Naive thymus-derived CD4-positive, alpha-beta T cell (primary cell): ENCODE measurements at places on chromosomes 12 and 14.

DNA sequence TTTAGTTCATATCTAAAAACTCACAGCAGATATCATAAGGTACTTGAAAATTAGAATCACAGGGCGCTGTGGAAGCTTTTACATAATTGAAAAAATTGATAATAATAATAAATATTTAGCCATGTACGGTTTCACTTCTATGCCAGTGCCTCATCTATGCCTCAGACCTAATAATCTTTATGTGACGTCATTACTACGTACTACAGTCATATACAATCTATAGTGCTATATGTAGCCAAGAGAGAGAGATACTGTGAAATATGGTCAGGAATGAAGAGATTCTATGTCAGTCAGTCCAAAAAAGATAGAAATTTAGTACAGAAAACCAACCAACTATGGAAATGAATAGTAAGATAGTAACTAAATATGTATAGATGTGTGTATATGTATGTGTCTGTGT is 1010.5 kb downstream of the NRXN3 start:
- DNase-seq, result no peak

GRCh38 chr14:34888186-34888585 is 13.0 kb upstream of the BAZ1A start:
- DNase-seq, result no peak

GRCh38 chr14:63652406-63652805 is 10.7 kb upstream of the WDR89 start:
- DNase-seq, result no peak

GRCh38 chr12:114631242-114631641 is 52.7 kb downstream of the TBX3 start:
- no peak for DNase-seq

DNA sequence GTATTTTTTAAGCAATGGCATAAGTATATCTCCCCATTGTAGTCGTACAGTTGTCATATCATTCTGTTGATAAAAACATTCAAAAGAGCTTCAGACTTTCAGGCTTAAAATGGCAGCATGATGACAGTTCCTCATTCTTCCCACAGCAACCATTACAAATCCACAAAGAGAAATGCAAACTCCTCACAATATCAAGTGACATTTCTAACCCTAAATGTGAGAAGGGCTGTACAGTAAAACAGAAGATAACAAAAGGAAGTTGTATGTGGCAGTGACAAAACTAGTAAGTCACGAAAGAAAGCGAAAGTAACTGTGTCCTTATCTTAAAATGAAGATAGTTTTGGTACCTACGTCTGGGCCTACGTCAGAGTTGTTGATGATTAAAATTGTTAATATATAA is 46.7 kb downstream of the GXYLT1 start:
- peak; percentile 79 for DNase-seq

GRCh38 chr14:22509036-22509709 is 79.9 kb downstream of the DAD1 start:
- DNase-seq, result no peak

- no peak for DNase-seq
Measured at GRCh38 chr14:61876362-61877034, 114.3 kb downstream of the SNAPC1 start.

DNA sequence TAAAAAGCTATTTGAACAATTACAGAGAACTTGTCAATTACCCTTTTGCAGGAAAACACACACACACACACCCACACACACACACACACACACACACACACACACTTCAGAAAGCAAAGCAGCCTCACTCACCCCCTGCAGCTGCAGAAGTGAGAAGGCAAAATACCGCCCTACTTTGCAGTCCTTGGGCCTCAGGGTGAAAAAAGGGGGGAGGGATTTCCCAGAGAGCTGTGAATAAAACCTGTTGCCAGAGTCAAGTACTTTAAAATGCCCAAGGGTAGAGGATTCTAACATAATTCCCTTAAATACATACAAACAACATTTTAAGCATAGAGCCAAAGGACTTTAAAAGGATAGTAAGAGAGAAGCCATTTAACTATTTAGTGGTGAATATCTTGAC is 285.9 kb downstream of the MDGA2 start:
- no peak for DNase-seq

DNA sequence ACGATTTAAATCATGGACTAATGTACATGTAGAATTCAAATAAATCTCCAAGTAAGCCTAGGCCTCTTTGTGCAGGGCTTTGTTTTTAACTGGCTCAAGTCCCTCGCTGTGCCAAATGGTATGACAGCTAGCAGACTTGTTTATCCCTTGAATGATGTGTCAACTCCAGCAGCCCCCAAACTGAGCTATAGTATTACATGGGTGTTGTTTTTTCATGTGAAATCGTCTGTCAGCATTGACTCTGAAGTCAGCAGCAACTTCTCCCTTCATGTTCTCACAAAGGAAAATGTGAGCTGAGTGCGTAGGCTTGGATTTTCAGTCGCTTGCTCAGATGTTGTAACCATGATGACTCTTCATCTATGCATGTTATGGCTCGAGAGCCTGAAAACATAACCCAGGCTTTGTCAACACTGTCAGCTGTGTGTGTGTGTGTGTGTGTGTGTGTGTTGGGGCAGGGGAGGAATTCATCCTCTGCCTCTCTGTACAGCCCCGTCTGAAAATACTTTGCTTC is 73.3 kb downstream of the PTHLH start:
- no peak for DNase-seq

DNA sequence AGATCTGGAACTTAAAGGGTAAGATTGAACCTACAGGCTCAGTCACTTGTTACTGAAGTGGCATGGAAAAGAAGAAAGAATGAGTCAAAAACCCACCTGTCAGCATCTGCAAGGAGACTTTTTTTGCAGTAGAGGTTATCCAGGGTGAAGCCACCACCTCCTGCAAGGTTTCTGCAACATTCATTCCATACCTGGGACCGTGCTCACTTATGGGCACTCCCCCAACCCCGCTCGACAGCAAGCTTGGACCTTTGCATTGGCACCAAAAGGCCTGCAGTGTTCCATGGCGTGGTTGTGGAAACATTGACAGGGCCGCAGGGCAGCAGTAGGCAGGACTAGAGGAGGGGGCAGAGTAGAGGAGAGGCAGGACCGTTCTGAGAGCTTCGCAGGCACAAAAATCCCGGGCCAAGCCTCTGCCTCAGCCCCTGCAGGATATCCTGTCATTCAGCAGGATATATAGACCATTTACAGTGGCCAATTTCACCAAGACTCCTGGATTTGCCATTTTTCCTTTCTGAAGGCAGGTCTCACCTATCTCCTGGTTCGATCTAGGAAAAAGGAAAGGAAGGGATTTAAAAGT is at the start of gene STAB2:
STAB2 (plus strand) TSS at position 483 of the 580 bp plus-strand sequence. CDS start 204 bp downstream, outside the sequence.
- no peak for DNase-seq

- DNase-seq, result no peak
Measured at GRCh38 chr12:66033151-66033550, 97.4 kb downstream of the LLPH start.

DNA sequence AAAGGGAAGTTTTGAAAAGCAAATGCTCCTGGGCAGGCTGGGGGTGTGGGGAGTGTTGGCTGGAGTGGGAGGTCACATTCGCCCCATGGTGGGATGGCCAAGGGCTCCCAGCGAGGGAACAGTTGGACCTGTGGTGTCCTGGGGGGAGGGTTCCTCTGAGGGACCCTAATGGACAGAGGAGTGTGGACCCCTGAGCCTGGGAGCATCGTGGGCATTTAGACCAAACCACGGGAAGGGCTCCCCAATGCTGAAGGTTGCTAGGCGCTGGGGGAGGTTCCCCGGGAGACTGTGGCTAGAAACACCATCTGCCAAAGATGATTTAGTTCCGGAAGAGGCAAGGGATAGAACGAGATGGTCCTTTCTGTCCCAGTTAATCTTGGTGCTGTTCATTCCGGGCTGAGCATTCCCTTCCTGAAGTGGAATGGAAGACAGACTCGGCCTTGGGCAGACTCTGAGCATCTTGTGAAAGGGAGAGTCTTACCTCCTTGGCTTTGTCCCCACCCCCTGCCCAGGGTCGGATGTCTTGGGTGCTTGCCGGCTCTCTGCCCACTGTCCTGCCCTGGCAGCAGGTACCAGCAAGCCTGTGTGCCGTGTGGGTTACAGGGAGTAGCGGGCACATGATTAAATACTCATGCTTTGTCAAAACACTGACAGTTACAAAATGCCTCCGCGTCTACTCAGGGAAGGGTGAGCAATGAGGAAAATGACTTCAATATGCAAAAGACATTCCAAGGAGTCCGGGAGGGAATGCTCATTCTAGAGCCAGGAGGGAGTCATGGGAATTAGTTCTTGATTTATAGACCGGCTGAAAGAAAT is 215.9 kb downstream of the CACNA1C start:
- DNase-seq, result no peak

- DNase-seq, result peak; percentile 23
Measured at GRCh38 chr12:26028953-26029735, 70.7 kb downstream of the RASSF8 start.

DNA sequence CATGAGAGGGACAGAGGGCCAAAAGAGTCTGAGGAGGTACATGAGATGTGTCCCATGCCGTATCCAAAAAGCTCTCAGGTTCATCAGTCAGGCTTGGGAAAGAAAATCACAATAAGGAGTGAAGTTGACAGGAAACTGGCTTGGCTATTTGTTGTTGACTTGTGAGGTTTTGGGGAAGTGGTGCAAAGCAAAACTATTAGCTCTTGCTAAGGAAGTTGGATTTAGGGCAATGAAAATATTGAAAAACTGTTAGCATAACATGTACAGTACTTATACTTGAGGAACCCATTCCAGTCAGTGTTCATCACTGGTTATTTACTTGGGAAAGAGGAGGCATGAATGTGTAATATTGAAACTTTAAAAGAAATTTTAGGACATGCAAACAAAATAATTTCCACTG is 145.9 kb downstream of the DUSP6 start:
- no peak for DNase-seq

DNA sequence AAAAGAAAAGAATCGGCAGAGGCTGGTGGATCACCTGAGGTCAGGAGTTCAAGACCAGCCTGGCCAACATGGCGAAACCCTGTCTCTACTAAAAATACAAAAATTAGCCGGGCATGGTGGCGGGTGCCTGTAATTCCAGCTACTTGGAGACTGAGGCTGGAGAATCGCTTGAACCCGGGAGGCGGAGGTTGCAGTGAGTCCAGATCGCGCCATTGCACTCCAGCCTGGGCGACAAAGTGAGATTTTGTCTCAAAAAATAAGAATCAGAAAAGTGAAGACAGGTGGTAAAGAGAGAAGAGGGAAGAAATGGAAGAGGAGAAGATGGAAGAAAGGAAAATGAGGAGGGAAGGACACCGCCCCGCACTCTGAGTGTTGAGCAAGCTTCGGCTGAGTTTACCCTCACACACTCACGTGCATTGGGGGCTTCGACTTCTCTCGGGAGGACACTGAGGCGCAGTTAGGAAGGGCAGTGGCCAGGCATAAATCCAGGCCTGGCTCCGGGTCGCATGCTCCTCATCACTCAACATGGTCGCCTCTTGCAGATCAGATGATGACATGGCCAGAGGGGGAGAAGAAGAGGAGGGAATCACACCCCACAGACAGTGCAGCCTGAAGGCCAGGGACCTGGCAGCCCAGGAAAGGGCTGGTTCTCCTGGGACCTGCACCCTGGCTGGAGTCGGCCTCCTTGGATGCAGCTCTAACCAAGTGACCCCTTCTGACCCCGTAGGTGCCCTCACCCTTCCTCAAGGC is 61.1 kb downstream of the PRMT8 start:
- DNase-seq, result no peak

DNA sequence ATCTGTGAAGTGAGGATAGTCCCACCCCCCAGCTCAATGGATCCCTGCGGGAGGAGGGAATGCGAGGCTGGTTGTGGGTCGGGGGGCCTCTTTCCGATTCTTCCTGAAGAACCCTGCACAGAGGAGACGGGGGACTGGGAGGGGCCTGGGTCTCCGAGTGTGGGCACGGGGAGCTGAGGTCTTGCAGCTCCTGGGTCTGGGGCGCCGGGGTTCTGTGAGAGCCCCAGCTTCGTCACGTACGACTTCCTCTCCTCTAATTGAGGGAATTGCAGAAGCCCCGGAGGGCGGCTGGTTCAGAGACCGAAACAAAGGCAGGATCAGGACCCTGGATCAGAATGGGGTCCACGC is 66.6 kb downstream of the DIO3 start:
- DNase-seq, result no peak

DNA sequence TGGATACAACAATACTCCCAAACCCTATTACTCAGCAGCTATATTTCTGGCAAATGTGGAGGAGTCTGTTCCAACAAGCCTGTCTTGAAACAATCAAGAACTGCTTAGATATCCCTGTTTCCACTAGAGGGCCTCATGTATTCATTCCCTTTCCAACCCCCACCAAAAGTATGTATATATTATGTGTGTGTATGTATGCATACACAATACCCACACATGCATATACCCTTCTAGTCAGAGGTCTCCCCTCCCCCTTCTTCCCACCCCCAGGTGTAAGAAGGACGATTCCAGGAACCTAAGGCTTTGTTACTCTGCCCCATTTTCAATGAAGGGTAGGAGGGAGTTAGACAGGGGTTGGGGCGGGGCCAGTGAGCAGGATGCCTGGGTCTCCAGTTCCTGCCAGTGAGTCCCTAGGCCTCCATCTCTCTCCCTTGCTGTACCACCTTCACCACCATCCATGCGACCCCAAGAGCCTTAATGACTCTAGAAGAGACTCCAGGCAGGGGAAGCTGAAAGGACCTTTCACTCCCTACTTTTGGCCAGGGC is at the start of gene DGKA:
DGKA (plus strand) TSS at position 392 of the 546 bp plus-strand sequence. CDS start 5,342 bp downstream, outside the sequence.
- peak; percentile 78 for DNase-seq

DNA sequence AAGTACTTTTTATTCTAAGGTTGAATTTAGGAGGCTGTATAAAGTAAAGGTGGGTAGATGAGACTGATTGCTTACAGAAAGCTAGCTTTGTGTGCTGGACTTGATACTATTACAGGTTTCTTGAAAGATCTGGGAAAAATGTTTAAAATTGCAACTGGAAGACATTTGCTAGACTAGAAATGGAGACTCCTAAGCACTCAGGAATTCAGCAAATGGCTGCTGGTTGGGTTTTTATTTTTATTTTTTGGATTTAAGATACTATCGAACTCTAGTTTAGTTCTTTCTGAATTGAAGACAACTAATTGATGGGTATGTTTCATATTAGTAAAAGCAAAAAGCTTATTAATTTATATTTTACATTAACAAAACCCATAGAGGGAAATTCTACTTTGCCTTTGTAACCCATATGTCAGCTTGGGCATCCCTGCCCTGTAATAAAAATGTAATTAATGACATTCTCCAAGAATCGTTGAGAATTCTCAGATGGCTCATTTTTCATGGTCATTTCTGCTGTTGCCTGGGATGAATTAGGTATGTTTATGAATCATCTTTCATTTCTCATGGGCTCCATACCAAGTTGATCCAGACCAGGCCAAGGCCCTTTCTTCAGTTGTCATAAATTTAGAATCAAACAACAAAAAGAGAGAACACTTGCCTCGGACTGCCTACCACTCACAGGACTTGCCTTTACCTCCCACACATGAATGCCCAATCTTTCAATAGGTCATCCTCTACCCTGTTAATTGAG is 102.1 kb downstream of the ERGIC2 start:
- DNase-seq, result no peak

GRCh38 chr14:76829650-76830421 is 3.6 kb downstream of the LRRC74A start:
- DNase-seq, result no peak

GRCh38 chr12:25839470-25839869 is 119.0 kb upstream of the RASSF8 start:
- no peak for DNase-seq

GRCh38 chr14:64092940-64093339 is 201.2 kb downstream of the ESR2 start:
- no peak for DNase-seq
